Activated naive CD4-positive, alpha-beta T cell treated with anti-CD3 and anti-CD28 coated beads for 36 hours (primary cell): ENCODE measurements at places on chromosomes 3 and 15. TPM values are rescaled to one million over a fixed set of nuclear protein-coding genes. Genes with fewer than 3 reads are reported as not detected.
A peak's percentile ranks its signal among the peaks of the same experiment; 100 is the strongest.

Gene SLC2A2
- not detected for total RNA-seq

- DNase-seq: peak; percentile 27
- no peaks in the 10 kb centered on the region for H3K27me3 ChIP-seq
- H3K4me3 ChIP-seq: no peak overlapping the region
- no peaks in the 10 kb centered on the region for H3K4me1 ChIP-seq
Observed at GRCh38 chr3:182947888-182948287, 32.5 kb downstream of the DCUN1D1 start.

GRCh38 chr3:11195721-11196332, 41.5 kb downstream of the HRH1 start:
- peak; percentile 49 for DNase-seq
- H3K4me1 ChIP-seq: peaks cover 21% of the 10 kb centered on the region
- H3K27ac ChIP-seq: no peak overlapping the region
- H3K4me3 ChIP-seq: peak overlapping the region; percentile 6

DNA sequence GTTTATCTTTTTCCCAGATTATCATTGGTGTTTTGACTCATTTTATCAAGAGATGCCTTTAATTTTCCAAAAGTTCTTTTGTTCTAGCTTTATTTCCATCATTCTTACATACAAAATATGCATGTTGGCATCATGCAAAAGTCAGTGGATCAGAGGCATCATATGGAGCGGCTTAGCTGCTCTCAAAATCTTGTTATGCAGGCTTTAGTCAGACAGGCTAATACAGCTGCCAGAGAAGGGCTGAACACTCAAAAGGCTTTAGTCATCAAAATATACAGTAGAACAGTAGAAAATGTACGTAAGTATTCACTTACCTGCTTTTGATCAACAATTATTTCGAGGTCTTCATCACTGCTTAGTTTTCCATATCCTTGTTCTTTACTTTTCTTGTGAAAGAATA, 65.5 kb downstream of the PEX5L start:
- H3K4me3 ChIP-seq: no peak overlapping the region
- no peak for DNase-seq
- H3K4me1 ChIP-seq: no peaks in the 10 kb centered on the region
- peaks cover 3% of the 10 kb centered on the region for H3K27me3 ChIP-seq
- no peaks in the 10 kb centered on the region for H3K36me3 ChIP-seq

Gene FBXO40
- not detected for total RNA-seq

Gene FAM107A
- total RNA-seq: not detected

DNA sequence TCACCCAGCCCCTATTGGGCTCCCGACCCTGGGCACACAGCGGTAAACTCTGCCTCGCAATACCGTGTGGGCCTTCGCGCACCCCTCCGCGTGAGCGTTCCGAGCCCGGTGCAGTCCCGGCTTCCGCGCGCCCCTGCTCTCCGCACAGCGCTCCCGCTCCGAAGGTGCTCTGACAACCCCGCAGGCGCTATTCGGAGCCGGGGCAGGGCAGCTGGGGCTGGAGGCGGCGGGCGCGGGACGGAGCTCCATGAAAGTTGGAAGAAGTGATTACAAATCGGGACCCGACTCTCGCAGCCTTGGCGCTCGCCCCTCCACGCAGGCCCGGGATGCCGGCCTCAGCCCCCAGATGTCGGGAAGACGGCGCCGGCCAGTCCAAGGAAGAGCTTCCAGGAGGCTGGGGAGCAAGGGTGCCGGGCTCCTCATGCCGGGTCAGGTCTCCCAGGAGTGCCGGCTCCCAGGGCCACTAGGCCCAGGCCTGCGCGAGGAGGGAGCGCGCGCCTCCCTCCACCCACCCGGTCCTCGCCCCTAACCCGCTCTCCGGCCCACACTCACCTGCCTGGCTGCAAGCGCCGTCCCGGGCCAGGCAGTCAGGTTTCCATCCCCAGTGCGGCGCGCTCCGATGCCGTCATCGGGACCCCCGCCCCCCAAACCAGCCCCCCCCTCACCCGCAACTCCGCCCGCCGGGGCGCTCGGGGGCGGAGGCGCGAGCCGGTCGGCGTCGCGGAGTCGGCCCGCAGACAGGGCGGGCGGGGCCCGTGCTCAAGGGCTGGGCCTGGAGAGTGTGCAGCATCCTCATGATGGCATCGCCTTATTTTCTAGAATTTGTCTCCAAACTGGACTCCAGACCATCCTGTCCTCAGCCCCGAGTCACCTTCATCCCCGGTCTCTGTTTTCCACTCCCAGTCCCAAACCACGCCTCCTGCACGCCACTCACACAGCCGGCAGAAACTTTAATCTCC, at the start of gene KIF7:
TSS of gene KIF7 (minus strand) at position 621 of the 959 bp plus-strand sequence. CDS start 2,537 bp downstream, outside the sequence.
- no peak within 1 kb of the TSS for H3K27ac ChIP-seq
- H3K36me3 ChIP-seq: peaks cover 5% of the 10 kb centered on the region
- peak; percentile 30 for DNase-seq
- H3K27me3 ChIP-seq: peaks cover 36% of the 10 kb centered on the region
- peaks cover 10% of the 10 kb centered on the region for H3K4me1 ChIP-seq
- peak within 1 kb of the TSS; percentile 66 for H3K4me3 ChIP-seq
